ENCODE measurements at places on chromosomes 5 and 9.

GRCh38 chr9:113985968-113986585, 92.0 kb downstream of the AMBP start:
- no peak for DNase-seq

DNA sequence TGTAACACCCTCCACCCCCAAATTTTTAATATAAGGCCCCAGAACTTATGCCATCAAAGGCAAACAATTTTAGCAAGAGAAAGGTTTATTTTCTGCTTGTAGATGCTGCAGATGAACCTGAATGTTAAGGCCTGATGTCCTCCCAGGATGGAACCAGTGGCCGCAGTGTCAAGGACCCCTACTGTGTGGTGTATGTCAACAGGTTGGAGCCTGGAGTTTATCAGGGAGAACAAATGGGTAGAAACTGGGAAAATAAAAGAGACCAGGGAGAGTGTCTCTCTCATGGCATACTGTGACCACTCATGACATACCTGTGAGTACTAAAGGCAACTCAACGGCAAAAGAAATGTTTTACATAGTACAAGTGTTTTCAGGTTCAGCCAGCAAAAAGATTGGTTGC, 34.5 kb upstream of the LMNB1 start:
- DNase-seq: no peak

GRCh38 chr5:172901788-172902496, 57.3 kb upstream of the RPL26L1 start:
- no peak for DNase-seq

DNA sequence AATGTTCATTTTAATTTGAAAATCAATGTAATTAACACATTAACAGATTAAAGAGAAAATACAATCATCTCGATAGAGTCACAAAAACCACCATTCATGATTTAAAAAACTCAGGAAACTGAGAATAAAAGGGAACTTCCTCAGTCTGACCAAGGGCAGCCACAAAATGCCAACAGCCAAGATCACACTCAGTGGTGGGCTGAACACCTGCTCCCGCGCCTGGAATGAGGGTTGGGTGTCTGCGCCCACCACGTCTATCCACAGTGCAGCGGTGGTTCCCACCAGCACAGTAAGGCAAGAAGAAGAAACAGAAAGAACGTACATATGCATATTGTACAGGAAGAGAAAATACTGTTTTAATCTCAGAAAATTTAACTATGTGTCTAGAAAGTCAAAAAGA, 11.7 kb upstream of the NSMF start:
- no peak for DNase-seq

DNA sequence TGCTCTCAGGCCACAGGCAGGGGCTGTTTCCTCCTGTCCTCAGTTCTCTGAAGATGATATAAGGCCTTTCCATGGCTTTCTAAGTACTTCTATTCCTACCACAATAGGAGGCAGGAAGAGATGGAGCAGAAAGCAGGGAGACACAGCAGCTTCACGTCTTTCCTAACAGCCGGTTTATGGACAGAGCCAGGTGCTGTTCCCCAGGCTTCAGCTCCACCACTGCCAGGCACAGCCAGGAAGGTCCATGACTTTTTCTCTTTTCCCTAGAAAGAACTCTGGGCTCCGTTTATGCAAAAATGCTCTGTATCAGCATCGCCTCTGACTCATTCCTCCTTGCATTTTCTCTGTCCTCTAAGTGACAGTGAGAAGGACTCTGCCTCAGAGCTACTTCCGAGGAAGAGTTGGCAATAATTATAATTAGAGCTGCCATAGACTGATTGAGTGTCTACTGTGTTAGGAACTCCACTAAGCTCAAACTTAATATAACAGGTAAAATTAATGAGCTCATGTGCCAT, 478.5 kb downstream of the RASEF start:
- no peak for DNase-seq

- no peak for DNase-seq
Measured at GRCh38 chr5:157306692-157307471, 41.0 kb downstream of the CYFIP2 start.

- no peak for DNase-seq
Measured at GRCh38 chr5:66039296-66039695, 104.8 kb upstream of the SREK1 start.

DNA sequence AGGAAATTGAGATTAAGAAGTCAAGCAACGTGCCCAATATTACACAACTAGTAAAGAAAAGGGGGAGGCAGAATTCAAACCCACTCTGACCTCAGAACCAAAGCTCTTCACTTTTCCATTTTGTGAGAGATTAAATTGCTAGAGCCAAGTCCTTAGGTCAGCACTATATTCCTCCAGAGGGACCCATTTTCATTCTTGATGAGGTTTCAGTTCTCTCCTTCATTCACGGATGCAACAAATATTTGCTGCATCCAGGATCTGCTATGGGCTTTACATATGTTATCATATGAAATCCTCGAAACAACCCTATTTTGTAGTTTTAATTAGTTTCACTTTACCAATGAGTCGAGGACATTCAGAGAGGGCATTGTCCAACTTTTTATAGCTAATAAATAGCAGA, 239.2 kb downstream of the EFNA5 start:
- no peak for DNase-seq

GRCh38 chr5:64592730-64593341, 87.0 kb downstream of the RGS7BP start:
- no peak for DNase-seq

GRCh38 chr5:165525271-165525670, 2019.9 kb downstream of the MAT2B start:
- no peak for DNase-seq

DNA sequence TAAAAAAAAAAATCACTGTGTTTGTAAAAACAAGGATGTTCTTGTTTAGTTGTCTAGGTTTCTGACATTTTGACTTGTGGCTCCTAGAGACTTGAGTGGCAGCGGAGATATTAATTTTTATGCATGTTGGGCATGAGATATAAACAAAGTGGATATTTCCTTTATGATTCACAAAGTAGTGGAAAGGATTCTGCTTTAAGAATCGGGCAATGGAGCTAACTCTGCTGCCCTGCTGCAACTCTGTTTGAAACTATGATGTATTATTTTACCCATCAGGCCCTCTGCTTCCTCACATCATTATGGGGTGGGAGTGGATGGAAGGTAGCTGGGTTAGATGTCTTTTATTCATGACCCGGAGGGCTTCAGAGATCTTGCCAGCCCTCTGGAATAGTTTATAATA, 94.1 kb upstream of the CD180 start:
- no peak for DNase-seq

DNA sequence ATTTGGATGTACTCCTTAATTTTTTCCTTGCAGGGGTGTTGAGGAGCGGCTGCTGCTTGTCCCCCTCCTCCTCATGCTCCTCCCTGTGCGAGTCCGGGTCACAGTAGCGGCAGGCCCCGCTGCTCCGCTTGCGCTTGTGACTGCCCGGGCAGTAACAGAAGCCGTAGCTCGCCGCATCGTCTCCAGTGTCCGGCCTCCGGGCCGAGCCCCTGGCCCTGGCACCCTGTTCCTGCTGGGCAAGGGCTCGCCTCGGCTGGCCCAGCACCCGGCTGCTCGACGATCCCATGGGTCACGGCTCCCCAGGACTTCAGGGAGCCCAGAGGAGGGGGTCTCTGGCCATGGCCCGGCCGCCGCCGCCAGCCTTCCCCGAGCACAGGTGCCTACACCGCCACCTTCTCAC, at the start of gene GMCL2:
TSS of gene GMCL2 (minus strand) at position 358 of the 400 bp plus-strand sequence. CDS start at position 286, 72 bp downstream.
- no peak for DNase-seq

DNA sequence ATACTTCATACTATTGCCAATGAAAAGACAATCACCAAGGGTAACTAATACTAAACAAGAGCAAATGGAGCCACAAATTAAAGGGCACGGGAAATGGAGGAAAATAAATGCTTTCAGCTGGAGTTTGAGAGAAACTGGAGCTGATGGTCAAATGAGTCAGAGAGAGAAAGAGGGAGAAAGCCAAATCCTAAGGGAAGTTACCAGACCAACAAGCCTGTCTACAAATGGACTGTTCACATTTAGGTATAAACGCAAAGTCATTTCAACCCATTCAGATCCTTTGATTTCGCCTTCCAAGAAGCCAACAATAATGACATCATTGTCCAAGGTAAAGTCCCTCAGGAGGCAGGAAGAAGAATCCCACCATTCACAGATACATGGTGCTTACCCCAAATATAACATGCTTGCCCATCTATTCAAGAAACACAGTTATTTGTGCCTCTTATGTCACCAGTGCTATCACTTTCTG, 351.8 kb downstream of the RAB3C start:
- no peak for DNase-seq

DNA sequence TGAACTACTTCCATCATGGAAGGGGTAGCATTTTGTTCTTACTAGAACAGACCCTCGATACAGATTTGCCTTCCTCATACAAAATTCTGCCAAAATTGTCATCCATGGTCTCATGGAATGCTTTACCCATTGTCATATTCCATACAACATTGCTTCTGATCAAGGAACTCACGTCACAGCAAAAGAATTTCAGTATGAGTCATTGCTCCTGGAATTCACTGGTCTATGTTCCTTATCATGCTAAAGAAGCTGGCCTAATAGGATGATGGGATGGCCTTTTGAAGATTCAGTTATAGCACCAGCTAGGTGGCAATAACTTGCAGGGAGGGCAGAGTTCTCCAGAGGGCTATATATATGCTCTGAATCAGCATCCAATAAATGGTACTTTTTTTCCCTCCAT, 18.2 kb upstream of the FNIP1 start:
- DNase-seq: no peak

- no peak for DNase-seq
Measured at GRCh38 chr5:143921525-143922311, 109.8 kb downstream of the HMHB1 start.

DNA sequence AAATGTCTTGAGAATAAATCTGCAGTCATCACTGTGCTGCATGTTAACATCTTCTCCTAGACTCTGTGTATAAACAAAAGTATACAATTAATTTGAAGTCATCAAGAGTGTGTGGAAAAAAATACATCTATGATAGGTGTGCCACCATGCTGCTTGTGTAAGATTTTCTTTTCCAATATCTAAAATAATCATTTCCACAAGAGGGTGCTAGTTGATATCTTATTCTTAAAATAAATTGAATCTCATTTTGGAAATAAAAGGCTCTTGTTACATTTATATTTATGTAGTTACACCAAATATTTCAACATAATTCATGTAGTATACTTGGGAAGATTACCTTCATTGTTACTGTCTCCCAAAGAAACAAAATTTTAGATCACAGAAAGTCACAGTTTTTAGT, 14.1 kb upstream of the MOCS2 start:
- no peak for DNase-seq

DNA sequence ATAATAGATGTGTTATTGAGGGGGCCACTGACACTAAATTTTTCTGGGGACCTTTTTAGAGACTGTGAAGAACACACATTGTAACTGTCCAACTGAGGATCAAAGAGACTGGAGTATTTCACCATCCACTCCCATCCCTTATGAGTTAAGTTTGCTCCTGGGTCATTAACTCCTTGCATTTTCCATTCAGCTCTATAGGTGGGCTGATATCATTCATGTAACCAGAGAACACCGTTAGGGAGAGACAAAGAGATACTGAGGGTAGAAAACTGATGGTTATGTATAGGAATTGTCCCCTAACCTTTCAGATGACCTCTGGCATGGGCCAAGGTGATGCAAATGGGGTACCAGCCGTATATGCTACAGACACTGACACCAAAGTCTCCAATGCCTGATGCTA, 142.4 kb upstream of the TLR4 start:
- DNase-seq: no peak

GRCh38 chr9:124392254-124392870, 22.9 kb downstream of the PSMB7 start:
- DNase-seq: no peak

DNA sequence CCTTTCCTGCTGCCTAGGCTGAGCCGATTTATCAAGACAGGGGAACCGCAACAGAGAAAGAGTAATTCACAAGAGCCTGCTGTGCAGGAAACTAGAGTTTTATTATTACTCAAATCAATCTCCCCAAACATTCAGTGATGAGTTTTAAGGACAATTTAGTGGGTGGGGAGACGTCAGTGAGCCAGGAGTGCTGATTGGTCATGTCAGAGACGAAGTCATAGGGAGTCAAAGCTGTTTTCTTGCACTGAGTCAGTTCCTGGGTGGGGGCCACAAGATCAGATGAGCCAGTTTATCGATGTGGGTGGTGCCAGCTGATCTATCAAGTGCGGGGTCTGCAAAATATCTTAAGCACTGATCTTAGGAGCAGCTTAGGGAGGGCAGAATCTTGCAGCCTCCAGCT, 19.0 kb downstream of the SNX24 start:
- no peak for DNase-seq

DNA sequence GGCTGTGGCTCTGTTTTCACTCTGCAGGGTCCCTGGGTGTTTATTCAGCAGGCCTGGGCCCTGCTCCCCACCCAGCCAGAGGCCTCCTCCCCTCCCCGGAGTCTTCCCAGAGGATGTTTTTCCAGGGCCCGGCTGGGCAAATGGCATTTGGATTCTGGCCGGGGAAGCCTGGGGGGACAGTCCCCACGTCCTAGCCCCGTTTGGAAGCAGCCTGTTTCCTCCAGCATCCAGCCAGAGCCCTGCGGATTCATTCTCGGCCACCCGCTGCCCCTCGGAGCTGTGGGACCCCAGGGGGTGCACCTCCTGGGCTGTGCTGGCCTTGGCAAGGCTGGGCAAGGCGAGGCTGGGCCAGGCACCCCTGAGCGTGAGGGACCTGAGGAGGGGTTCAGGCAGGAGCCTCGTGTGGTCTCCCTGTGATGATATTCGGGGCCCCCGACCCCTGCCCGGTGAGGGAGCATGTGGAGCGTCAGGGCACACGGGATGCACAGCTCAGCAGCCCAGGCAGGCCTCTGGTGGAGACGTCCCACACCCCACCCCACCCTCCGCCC, 48.8 kb upstream of the EGFL7 start:
- DNase-seq: no peak

- no peak for DNase-seq
Measured at GRCh38 chr5:138650196-138650595, 75.0 kb upstream of the HSPA9 start.

GRCh38 chr9:33202018-33202417, 34.9 kb upstream of the B4GALT1 start:
- no peak for DNase-seq

DNA sequence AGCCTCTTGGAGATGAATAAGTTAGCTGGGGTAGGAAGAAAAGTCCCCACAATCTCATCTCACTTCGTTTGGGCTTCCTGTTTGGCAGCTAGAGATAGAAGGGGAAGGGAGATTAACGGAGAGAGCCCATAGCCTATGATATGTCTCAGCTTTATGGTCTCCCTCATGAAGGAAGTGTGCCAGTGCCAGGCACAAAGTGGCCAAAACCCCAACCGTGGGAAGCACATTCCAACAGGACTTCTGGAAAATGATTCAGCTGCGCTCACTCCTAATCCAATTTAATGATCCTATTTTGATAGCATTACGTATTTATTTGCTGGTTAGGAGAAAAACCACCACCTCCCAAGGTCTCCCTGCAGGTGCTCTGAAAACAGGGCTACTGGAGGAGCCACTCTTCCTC, 303.1 kb upstream of the CLINT1 start:
- DNase-seq: no peak

DNA sequence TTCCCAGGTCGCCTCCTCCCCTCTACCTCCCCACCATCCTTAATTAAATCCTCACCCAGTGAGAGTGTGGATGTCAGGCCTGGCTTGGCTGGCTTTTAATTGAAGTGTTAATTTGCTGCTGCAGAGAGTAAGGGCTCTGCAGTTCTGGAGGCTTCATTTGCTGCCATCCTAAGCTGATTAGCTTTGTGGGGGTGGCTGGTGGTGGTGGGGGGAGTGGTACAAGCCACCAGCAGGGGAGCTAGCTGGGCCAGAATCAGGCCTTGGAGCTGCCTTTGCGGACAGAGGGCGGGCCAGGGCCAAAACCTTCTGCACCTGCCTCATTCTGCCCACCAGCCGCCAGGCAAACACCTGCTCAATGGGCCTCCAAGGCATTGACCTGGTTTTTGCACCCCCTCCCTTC, 26.8 kb upstream of the TIFAB start:
- no peak for DNase-seq

- no peak for DNase-seq
Measured at GRCh38 chr5:140349244-140349643, 2.8 kb upstream of the HBEGF start.

Data from activated T-cell treated with anti-CD3 and anti-CD28 coated beads for 4 hours (primary cell).